ENCODE measurements at places on chromosomes 2 and 18.

DNA sequence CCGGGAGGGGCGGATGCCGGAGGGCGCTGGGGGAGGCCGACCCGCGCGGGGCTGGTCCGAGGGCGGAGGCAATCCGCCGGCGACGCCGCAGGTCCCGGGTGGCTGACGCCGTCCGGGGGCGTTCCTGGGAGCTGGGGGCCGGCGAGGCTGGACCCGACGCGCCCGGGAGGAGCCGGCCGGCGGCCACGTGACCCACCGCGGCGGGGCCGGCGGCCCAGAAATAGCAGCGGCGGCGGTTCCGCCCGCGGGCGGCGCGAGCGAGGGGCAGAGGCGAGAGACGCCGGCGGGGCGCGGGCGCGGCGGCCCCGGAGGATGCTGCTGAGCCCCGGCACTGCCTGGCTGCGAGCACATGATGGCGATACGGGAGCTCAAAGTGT, at the start of gene RAB31:
Gene RAB31, plus strand, starts transcription at position 245 of the 377 bp plus-strand sequence. Its CDS starts 105 bp downstream, at position 350.
- DNase-seq = no peak

DNA sequence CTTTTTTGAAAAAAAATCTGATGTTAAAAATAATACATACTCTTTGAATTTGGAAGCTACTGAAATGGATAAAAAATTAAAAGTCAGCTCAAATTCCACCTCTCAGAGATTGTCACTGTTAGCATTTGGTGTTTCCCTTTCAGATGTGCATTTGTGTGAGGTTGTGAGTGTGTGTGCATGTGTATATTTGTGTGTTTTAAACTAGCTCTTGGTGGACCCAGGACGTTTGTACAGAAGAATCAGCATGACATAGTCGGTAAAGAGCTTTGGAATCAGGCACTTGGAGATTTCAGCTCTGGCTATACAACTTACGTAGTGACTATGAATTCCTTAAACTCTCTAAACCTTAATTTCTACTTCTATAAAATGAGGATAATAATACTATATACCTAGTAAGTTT, 14.5 kb downstream of the SPATS2L start:
- no peak for DNase-seq

- DNase-seq = no peak
Observed at GRCh38 chr2:1633936-1634587, 110.3 kb downstream of the PXDN start.

DNA sequence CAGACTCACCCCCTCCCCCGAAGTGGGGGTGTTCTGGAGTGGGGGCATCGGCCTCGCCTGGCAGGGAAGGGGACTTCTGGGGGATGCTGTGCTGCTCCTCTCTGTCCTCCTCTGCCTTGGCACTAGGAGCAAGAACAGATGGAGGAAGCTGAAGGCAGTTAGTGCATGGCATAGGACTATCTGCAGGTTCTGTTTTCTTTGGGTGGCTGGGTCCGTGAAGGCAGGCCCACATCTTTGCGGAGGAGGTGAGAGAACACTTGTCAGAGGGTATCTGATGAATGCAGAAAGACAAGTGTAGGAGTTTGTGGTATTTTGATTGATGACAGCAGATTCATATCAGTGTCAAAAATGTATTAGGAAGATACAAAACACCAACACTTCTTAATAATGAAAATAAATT, 411.4 kb downstream of the TSN start:
- DNase-seq = no peak

- DNase-seq = no peak
Observed at GRCh38 chr2:20208476-20208859, 16.5 kb downstream of the SDC1 start.

- no peak for DNase-seq
Observed at GRCh38 chr2:80328159-80328571, 23.6 kb upstream of the LRRTM1 start.

- no peak for DNase-seq
Observed at GRCh38 chr2:177667626-177668025, 275.1 kb downstream of the AGPS start.

GRCh38 chr2:168198476-168199207, 48.8 kb downstream of the STK39 start:
- no peak for DNase-seq

DNA sequence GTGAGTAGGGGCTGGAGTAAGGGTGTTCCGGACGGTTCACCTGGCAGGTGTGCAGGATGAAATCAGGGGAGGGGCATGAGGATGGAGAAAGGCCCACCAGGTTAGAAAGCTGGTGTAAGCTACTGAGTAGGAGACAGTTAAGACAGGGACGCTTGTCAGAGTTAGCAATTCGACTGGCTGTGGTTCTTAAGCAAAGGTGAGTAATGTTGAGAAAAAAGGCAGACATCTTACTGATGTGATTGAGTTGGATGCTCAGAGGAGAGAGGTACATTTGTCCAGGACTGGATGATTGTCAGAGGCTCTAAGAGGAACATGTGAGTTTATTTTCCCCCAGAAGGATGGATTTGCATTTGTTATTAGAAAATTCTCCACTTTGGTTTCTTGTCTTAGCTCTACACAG, 90.5 kb upstream of the MGAT5 start:
- DNase-seq = no peak

GRCh38 chr2:203873921-203874631, 6.5 kb downstream of the CTLA4 start:
- DNase-seq = no peak

DNA sequence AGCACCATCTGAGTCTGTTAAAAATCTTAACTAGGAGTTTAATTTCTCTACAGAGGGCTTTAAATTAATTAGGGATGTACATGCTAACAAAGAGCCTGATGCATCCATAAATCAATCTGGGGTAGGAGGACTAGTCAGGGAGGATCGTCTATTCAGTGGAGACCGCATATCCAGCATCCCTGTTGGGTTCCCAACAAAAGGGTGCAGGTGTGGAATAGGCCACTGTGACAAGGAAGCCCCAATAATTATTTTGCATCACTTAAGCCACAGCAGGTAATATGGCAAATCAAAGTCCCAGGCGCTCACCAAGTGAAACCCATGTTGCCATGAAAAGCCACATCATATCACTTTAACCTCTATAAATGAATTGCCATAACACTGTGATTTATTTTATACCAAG, 392.3 kb downstream of the NCKAP5 start:
- no peak for DNase-seq

- no peak for DNase-seq
Observed at GRCh38 chr2:138029276-138029675, 65.0 kb downstream of the HNMT start.

- no peak for DNase-seq
Observed at GRCh38 chr2:165173215-165173614, 30.6 kb downstream of the SCN3A start.

GRCh38 chr18:79568543-79569205, 110.9 kb upstream of the CTDP1 start:
- no peak for DNase-seq

DNA sequence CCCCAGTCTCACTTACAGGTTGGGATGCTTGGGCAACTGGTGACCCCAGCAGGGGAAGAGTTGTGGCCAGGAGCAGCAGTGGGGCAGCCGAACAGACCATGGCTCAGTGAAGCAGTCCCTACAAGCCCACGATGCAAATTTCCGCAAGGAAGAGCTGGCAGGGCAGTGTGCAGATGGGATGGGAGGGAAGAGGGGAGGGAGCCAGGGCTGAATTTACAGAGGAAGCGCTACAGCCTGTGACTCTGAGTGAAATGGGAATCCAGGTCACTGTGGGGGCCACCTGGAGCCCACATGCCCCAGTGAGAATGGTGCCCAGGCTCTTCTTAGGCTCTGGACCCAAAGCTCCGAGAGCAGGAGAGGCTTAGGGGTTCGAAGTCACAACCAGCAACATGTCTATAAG, 27.0 kb upstream of the SELENOI start:
- no peak for DNase-seq

DNA sequence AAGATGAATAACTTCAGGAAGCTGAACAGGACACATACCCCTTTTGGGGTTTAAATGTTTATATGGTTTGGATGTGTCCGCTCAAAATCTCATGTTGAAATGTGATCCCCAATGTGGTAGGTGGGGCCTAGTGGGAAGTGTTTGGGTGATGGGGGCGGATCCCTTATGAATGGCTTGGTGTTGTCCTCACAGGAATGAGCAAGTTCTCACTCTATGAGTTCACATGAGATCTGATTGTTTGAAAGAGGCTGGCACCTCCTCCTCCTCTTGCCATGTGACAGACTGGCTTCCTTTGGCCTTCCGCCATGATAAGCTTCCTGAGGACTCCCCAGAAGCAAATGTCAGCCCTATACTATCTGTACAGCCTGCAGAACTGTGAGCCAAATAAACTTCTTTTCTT, 88.6 kb upstream of the ZNF532 start:
- DNase-seq = no peak

- DNase-seq = no peak
Observed at GRCh38 chr2:35428548-35428947, 927.0 kb upstream of the CRIM1 start.

DNA sequence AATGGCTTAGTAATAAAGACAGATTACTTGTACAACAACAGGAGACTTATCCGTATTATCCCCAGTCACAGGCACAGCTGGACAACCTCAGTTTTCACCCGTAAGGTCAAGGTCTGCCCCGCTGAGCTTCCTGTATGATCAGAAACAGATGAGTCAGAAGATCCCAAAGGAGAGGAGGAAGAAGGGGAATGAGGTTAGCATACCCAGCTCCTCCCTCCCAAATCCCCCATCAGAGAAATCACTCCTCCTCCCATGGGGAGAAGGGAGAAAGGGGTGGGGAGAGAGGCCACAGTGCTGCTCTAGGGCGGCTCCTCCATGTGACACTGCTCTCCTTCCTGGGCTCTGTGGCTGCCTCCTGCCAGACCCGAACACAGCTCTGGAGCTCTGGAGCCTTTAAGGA, 53.8 kb upstream of the SPTBN1 start:
- DNase-seq = no peak

GRCh38 chr2:25233916-25234605, 65.7 kb upstream of the POMC start:
- no peak for DNase-seq

DNA sequence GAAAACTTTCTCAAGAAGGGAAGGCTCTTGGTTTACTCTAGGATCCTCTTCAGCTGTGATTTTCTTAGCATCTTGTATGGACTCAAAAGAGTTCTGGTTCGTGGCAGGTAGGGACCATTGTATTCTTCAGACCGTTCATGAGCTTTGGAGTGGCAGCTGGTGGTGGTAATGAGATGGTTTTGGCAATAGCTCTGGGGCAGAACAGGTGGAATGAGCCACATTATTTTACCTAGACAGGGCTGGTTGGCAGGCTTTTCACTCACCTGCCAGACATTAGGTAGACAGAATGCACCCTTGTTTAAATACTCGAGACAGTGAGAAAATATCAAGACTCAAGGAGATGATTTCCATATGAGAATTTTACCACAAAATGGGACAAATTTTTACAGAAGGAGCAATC, 26.2 kb upstream of the MGAT5 start:
- DNase-seq = no peak

DNA sequence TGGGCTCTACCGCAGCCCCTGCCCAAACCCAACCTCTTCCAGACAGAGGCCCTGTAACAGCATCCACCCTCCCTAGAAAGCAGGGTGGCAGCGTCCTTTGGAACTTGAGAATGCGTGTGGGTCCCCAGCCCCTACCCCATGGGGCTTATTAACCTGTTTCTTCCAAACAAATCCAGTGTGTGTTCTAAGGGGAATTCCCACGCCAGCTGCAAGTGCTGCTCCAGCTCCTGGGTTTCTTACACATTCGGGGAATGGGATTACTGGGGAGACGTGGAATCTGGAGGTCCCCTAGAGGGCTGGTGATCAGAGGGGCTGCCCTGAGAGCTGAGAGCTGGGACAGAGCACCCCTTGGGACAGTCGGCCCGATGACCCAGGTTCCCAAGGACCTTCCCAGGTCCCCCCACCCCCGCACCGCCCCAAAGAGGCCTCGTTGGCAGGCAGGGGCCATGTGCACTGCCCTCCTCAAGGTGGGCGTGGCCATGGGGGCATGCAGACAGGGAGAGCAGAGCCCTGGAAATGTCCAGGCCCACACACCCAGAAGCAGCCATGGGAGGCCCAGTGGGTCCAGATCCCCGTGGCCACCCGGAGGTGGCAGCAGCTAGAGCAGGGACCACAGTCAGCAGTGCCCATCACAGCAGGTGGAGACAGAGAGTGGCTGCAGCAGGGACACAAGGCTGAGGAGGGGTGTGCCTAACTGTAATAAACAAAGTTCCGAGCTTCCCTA, 18.8 kb upstream of the TEX44 start:
- no peak for DNase-seq

DNA sequence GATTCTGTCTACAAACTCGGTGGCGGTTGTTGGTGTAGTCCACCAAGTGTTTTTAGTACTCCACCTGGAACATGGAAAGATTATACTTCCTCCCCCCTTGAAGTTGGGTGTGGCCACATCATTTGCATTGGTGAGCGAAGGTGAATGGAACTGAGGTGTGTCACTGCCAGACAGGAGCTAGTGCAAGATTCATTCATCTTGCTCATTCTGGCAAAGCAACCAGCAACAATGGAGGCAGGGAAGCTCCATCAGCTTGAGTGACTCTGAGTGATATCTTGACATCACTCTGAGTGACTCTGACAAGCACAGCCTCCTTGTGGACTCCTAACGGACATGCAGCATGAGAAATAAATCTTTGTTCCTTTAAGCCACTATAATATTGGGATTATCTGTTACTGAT, 54.7 kb upstream of the SLC1A4 start:
- DNase-seq = no peak

DNA sequence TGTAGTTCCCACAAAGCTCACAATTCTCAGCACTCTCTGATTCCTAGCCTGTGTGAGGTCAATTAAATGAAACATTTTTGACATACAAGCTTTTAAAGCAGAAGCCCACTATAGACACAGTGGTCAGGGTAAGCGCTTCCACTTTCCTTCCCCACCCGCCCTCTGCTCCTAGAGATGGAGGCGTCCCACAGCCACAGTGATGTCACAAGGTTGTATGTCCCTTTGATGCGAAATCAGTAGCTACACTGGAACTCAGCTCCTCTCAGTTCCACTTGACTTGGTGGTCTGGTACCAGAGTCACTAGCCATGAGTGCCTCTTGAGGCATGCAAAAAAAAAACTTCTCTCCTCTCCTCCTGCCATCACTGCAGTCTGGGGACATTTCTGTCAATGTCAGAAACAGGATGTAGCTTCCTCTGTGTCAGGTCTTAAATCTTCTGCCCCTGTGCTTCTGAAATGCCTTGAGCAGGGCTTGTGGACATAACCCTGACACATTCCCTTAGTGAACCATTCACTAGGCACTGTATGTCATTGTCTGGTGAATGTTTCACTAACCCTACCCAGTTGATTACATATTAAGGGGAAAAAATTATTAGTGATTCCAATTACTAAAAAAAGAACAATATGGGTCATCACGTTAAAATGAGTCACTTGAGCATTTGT, 7.8 kb downstream of the SULT1C4 start:
- no peak for DNase-seq

- no peak for DNase-seq
Observed at GRCh38 chr18:74800098-74800497, 202.4 kb downstream of the ZNF407 start.

- DNase-seq = no peak
Observed at GRCh38 chr18:49457616-49458015, 2.8 kb downstream of the DYM start.

- DNase-seq = no peak
Observed at GRCh38 chr18:34844732-34845459, 134.8 kb downstream of the DTNA start.

DNA sequence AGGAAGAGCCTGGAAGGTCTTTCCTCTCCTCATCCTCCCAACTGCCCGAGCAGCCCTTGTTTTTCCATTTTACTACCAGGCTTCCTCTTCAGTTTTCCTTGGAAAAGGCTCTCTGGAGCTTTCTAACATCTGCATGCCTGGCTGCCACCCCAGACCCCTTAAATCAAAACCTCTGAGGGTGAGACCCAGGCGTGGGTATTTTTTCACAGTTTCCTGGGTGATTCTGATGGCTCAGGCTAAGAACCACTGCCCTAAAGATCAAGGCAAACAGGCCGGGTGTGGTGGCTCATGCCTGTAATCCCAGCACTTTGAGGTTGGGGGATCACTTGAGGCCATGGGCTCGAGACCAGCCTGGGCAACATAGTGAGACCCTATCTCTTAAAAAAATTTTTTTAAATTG, 35.4 kb downstream of the EMILIN2 start:
- DNase-seq = no peak

All from retina (tissue), 1 donor.